Activated CD8-positive, alpha-beta memory T cell treated with anti-CD3 and anti-CD28 coated beads, Interleukin-2, amount 50 U/mL, for 48 hours (primary cell): ENCODE measurements at places on chromosomes 4 and X.

DNA sequence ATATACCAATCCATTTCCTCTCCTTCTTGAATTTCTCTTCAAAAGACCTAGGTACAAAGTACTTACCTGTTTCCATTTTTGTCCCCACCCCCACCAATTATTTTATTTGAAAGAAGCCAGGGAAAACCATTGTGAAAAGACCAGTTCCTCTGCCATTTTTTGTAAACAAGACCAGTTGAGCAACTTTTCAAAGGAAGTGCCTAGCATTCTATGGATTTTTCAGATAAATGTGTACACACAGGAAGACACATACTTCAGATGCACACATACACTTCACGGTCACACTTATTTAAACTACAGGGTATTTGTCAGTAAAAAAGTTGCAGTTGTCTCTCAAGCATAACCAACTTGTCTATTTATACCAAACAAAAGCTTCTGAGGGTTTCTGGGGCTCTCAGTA is 587.2 kb upstream of the KLHL4 start:
- no peak for DNase-seq

DNA sequence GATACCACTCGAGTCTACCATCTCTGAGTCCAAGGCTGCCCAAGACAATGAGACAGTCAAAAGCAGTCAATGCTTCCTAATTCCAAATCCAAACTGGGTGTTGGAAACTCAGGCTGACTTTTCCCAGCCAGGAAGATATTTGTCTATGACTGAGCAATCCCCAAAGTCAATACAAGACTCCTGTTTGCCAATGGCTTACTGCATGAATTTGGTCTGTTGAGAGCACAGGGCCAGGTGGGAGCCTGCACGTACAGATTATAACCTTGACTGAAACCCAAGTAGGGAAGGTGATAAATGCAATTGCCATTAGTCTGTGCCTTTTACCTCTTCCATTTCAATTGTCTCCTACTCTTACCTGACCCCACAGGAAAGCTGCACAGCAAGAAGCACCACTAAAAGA is 72.6 kb upstream of the PPARGC1A start:
- DNase-seq = no peak

DNA sequence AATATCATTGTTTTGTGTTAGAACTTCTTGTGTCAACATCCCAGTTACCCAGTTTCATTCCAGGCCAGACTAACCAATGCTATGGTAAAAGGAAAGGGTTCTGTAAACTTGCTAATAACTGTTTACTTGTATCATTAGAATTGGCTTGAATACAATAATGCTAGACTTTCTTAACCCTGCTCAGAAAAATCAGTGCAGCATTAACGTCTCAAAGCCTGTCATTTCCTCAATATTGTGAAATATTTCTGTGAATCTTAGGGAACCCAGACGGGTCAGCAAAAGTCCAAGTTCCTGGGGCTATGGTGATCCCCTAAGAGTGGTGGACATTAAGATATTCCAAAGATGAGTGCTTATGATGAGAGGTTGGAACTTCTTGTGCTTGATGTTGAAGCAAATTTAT is 541.2 kb upstream of the MAGEB18 start:
- DNase-seq = no peak

DNA sequence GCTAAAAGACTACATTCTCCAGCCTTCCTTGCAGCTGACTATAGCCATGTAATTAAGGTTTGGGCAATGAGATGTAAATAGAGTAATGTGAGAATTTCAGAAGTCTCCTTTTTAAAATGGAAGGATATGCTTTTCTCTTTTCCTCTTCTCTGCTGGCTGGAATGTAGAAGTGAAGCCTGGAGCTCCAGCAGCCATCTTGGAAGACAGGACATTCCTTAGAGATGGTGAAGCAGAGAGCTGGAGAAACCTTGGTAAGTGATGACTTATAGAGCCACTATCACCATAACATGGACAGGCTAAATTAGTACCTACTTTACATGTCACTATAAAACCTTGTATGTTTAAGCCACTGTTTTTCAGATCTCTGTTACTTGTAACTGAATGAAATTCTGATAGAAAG is 48.0 kb downstream of the RASL11B start:
- no peak for DNase-seq

- no peak for DNase-seq
Measured at GRCh38 chrX:21700967-21701366, 42.8 kb upstream of the KLHL34 start.

DNA sequence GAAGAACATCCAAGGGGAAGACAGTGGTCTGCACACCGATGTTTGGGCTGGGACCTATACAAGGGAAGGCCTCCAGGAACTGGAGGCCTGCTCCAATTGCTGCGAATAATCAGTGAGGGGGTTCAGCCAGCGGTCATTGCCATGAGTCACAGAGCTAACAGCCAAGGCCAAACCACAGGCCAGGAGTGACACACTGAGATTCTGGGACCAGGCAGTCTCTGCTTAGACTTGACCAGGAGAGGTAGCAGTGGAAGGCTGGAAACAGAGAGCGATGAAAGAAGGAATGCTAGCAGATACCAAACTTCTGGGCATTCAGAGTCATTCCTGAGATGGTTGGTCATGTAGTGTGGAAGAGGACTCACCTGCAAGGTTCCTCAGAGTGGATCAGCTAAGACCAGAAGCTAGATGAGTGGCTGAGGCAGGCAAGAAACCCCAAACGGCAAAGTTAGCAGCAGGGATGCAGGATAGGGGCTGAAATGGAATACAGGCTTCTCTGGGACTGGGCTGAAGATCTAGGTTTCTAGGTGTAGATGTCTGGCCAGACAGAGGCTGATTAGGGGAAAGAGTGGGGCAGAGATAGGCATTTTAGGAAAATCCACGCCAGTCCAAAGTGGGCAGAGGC is 54.7 kb downstream of the CNGA2 start:
- DNase-seq = no peak

- no peak for DNase-seq
Measured at GRCh38 chr4:16450724-16451123, 224.5 kb upstream of the TAPT1 start.

- no peak for DNase-seq
Measured at GRCh38 chr4:9901257-9901656, 119.8 kb downstream of the DRD5 start.

- DNase-seq = no peak
Measured at GRCh38 chrX:115564243-115564642, 3.3 kb downstream of the PLS3 start.

DNA sequence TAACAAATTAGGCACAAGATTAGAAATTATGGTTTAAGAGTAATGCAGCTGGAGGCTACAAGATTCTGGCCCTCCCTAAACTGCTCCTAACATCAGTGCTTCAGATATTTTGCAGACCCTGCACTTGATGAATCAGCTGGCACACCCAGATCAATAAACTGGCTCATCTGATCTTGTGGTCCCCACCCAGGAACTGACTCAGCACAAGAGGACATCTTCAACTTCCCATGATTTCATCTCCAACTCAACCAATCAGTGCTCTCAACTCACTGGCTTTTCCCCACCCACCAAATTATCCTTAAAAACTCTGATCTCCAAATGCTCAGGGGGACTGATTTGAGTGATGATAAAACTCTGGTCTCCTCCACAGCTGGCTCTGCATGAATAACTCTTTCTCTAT is 21.7 kb upstream of the TMEM33 start:
- no peak for DNase-seq

- no peak for DNase-seq
Measured at GRCh38 chrX:72395237-72395636, 89.5 kb upstream of the CITED1 start.

DNA sequence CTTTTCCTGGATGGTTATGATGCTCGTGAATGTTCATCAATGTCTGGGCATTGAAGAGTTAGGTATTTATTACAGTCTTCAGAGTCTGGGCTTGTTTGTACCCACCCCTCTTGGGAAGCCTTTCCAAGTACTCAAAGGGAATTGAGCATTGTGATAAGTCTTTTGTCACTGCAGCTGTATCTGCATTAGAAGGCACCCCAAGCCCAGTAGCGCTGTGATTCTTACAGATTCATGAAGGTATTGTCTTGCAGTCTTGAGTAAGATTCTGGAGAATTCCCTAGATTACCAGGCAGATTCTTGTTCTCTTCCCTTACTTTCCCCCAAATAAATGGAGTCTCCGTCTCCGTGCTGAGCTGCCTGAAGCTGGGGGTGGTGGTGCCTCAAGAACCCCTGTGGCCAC is 173.4 kb upstream of the HUWE1 start:
- DNase-seq = no peak

GRCh38 chr4:42636645-42636949 is 20.3 kb downstream of the ATP8A1 start:
- DNase-seq = no peak

- no peak for DNase-seq
Measured at GRCh38 chr4:156021298-156021697, 67.6 kb upstream of the CTSO start.

- no peak for DNase-seq
Measured at GRCh38 chr4:153549405-153549804, 83.2 kb downstream of the TMEM131L start.

GRCh38 chrX:39162322-39162735 is 361.1 kb downstream of the MID1IP1 start:
- DNase-seq = peak; percentile 71

DNA sequence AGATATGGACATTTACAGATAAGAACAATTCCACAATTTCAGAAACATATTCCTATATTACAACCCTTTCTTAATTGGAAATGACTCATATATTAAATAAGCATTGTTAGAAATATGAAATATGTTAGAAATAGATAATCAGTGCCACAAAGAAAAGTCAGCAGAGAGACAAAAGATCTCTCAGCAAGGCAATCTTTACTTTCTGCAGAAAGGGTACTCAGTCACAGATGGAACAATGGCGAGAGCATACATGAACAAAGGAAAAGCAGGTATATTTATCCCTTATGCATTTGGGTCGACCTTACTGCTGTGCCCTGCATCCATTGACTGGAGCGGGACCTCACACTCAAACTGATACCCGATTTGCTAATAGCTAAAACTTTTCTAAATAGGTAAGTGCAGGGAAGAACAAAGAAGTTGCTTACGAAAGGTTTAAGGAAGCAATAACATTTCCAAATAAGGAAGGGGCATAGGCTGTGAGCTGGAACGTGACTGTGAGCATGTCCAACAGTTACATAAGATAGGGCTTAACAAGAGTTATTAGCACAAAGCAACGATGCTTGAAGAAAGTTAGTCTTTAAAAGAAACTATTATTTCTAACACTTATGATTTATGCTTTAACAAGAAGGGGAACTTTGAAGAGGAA is 40.8 kb downstream of the MGARP start:
- no peak for DNase-seq

GRCh38 chrX:17298564-17298963 is 76.4 kb upstream of the NHS start:
- DNase-seq = no peak

DNA sequence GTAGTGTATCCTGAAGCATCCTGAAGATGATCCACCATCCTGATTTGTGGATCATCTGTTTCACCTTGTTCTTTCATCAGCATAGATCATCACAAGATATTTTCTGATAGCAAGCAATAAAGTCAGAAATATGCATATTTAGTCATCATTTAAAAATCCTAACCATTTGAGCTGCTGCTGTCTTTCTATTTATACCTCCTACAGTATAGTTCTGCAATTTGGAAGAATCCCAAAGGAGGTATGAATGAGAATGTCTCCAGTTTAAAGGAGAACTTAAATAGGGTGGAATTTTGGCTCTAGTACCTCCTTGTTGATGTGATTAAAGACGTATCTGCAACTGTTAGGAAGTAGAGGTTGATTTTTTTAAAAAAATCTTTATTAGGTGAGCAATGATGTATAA is 7.6 kb downstream of the SLC25A14 start:
- no peak for DNase-seq

GRCh38 chrX:153968754-153969124 is 2.9 kb downstream of the HCFC1 start:
- DNase-seq = no peak

DNA sequence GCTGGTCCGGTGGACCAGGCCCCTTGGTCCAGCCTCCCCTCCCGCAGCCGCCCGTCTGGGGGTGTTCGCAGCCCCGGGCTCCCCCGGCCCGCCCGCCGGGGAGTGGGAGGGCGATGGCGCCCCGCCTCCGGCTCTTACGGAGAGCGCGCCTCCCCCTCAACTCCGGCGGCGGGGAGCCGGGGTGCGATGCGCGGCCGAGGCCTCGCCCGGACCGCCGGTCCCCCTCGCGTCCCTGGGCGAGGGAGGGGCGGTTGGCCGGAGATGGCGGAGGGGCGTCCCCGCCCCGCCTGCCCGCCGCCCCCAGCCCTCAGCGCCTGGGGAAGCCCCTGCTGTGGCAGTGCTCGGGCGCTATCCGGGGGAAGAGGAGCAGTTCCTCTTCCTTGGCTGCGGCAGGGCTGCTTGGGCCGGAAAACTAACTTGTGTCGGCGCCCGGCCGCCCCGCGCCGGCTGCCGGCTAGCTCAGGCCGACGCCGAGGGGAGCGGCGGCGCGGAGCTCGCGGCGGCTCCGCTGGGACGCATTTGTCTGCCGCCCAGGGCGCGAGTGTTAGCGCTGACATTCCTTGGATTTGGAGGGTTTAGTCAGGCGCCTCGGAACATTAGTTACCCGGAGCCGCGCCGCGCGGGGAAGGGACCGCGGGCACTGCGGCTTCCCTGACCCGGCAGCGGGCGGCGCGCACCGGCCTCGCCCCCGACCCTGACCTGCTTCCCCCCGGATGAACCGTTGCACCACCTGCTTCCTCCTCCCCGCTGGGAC is 994 bp downstream of the GALNT7 start:
- DNase-seq = peak; percentile 79

- peak; percentile 78 for DNase-seq
Measured at GRCh38 chr4:153521999-153522801, 56.0 kb downstream of the TMEM131L start.

DNA sequence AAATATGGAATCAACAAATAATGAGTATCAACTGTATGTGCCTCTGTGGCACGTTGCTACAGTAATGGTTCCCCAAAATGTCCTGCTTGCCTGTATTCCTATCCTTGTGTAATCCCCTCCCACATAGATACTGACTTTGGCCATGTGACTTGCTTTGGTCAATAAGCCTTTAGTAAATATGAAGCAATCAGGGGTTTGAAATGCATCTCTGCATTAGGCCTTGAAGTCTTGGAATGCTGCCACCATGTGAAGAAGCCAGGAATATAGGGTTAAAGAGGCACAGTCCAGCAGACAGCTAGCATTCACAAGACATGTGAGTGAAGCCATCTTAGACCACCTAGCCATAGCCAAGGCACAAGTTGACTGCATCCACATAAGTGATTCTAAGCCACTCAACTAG is 190.9 kb downstream of the GABRB1 start:
- no peak for DNase-seq

GRCh38 chr4:52957220-52957686 is 95.1 kb downstream of the RASL11B start:
- DNase-seq = no peak

GRCh38 chrX:118495958-118496762 is 545 bp downstream of the DOCK11 start:
- peak; percentile 79 for DNase-seq

DNA sequence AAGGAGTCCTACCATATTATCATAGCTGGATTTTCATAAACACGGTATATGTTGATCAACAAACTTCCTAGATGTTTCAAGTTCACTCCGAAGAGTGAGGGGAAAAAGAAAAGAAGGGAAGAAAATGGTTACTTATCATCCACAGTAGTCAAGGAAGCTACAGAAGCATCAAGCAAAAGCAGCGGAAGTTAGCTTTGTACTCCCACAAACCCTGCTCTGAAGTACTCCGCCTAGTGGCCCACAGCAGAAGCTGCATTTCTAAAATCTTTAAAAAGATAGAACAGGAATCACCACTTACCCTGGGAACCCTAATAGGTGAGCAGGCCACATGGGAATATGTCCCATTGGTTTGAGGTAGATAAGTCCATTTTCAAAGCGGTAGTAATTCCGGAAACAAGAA is 28.5 kb upstream of the FRG1 start:
- DNase-seq = no peak

- DNase-seq = no peak
Measured at GRCh38 chr4:81512757-81513501, 41.2 kb upstream of the RASGEF1B start.

GRCh38 chr4:108130955-108131354 is 37.8 kb downstream of the LEF1 start:
- no peak for DNase-seq
